A549 treated with RU486 at 1 μM for 4 hours (cell line): ENCODE measurements at places on chromosomes 1 and 21. TPM values are rescaled to one million over a fixed set of nuclear protein-coding genes. Genes with fewer than 3 reads are reported as not detected.

The TBX15 gene
- 0.08 to 0.11 TPM (median 0.09 TPM) in 4 of 5 replicates, not detected in the other for total RNA-seq

The RHBG gene
- total RNA-seq = not detected in 5 replicates

The KCNT2 gene
- 0.09 to 0.41 TPM (median 0.09 TPM) in 3 of 5 replicates, not detected in the others for total RNA-seq

The PM20D1 gene
- not detected in 5 replicates for total RNA-seq

The IFFO2 gene
- total RNA-seq = 12.3 to 22.2 TPM (median 19.0 TPM) in 5 replicates

The IGSF3 gene
- total RNA-seq = 14.3 to 24.1 TPM (median 21.5 TPM) in 5 replicates

The SLC41A1 gene
- total RNA-seq = 20.6 to 30.6 TPM (median 24.8 TPM) in 5 replicates

The TNFRSF14 gene
- total RNA-seq = 0.10 to 0.25 TPM (median 0.16 TPM) in 4 of 5 replicates, not detected in the other

The MIXL1 gene
- total RNA-seq = 0.05 to 0.13 TPM in 2 of 5 replicates, not detected in the others

The SLFNL1 gene
- total RNA-seq = 0.02 TPM in 1 of 5 replicates, not detected in the others

The OR10J1 gene
- total RNA-seq = not detected in 5 replicates

The LCK gene
- 0.05 to 0.08 TPM in 2 of 5 replicates, not detected in the others for total RNA-seq

The TNNI3K gene
- total RNA-seq = not detected in 5 replicates

The NOS1AP gene
- 0.31 to 0.57 TPM (median 0.43 TPM) in 5 replicates for total RNA-seq

The GCSAML gene
- total RNA-seq = not detected in 5 replicates

The NR5A2 gene
- total RNA-seq = 3.1 to 7.0 TPM (median 5.6 TPM) in 5 replicates

The FTCD gene
- not detected in 5 replicates for total RNA-seq

The MCOLN2 gene
- total RNA-seq = 0.73 to 2.8 TPM (median 2.3 TPM) in 5 replicates

The ID3 gene
- total RNA-seq = 250 to 414 TPM (median 352 TPM) in 5 replicates

The PRDM16 gene
- total RNA-seq = 0.09 to 0.37 TPM (median 0.13 TPM) in 5 replicates

The FMO5 gene
- 0.17 to 0.35 TPM (median 0.18 TPM) in 4 of 5 replicates, not detected in the other for total RNA-seq

The RORC gene
- not detected in 5 replicates for total RNA-seq

The TNFRSF18 gene
- total RNA-seq = not detected in 5 replicates
